Left lobe of liver (tissue), 2 donors: ENCODE measurements at places on chromosomes 4 and X. TPM values are rescaled to one million over a fixed set of nuclear protein-coding genes. Genes with fewer than 3 reads are reported as not detected.

GRCh38 chr4:120034913-120035312 is 31.7 kb downstream of the MAD2L1 start:
- DNase-seq: no peak

DNA sequence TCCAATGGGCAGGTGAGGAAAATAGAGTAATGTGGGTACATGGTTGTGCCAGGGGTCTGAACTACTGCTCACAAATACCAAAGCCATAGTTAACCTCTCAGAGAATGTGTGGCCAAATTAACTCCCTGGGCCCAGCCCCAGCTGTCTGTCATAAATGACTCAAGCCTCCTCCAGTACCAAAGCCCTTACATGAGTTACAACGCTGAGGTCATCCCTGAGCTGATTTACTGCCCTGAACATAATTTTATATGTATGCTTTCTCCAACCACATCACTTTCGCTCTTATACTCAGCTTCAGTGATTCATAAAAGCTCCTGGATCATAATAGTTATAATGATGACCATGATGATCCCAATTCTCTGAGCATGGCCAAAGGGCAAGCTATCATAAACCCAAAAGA is 283.9 kb downstream of the NKX6-1 start:
- no peak for DNase-seq

- no peak for DNase-seq
Measured at GRCh38 chr4:114208574-114209151, 229.2 kb upstream of the ARSJ start.

GRCh38 chr4:56653461-56654237 is 27.4 kb downstream of the HOPX start:
- DNase-seq: no peak

The KLHL15 gene
- total RNA-seq: 5.7 TPM

GRCh38 chrX:10216208-10216607 is 59.4 kb downstream of the CLCN4 start:
- DNase-seq: no peak

- DNase-seq: no peak
Measured at GRCh38 chrX:24202465-24203031, 53.0 kb downstream of the ZFX start.

- DNase-seq: no peak
Measured at GRCh38 chr4:24040811-24041210, 151.0 kb upstream of the PPARGC1A start.

DNA sequence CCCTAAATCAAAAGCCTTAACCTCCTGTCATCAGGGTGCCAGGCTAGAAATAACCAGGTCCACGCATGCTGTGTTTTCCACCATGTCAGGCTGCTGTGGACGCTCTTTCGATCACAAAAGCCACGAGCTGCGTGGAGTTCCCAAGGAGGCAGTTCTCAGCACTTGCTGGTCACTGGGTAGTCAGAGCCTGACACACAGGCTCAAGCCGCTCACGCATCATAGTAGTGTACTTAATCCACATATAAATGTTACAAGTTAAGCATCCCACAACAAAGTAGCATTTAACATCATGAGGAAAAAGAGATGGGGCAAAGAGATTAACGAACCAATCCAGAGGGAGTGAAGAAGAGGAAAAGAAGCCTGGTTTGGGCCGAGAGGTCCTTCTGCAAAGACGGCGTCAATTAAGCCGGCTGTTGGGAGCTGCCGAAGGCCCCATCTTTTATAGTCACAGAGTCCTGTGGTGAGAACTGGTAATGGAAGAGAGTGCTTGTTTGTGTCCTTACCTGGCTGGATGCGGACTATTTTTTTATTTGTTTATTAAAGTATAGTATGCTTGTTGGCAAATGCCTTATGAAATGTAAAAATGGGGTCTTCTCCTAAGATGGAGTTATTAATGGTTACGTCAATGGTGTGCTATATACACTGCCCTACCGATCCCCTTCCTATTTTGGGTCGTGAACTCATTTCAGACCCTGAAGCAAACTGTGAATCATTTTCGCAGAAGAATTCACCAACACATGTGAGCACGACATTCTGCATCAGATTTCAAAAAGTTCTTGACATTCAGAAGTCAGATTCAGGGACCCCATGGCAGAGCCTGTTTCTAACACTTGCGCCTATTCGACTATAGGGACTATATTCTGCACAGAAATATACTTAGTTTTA is 675 bp downstream of the PRIMPOL start:
- DNase-seq: no peak

GRCh38 chr4:101075536-101075935 is 271.8 kb downstream of the PPP3CA start:
- no peak for DNase-seq

- no peak for DNase-seq
Measured at GRCh38 chrX:149830192-149830873, 48.6 kb downstream of the MAGEA9 start.

DNA sequence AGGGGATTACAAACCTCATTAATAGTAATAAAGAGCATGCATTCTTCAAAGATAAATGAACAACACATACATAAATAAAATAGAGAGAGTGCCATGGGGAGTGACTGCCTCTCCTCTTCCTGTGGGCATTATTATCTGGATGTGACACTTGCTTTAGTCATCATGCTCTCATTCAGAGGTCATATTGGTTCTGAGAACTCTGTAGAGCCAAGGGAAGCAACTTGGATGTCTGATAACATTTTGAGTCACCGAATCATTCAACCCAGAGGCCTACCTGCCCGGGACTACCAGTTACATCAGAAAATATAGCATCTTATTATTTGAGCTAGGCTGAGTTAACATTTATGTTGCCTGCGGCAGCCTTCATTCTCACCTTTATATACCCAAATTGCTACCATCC is 489.5 kb downstream of the STIM2 start:
- no peak for DNase-seq

The TCEAL6 gene
- total RNA-seq: not detected

DNA sequence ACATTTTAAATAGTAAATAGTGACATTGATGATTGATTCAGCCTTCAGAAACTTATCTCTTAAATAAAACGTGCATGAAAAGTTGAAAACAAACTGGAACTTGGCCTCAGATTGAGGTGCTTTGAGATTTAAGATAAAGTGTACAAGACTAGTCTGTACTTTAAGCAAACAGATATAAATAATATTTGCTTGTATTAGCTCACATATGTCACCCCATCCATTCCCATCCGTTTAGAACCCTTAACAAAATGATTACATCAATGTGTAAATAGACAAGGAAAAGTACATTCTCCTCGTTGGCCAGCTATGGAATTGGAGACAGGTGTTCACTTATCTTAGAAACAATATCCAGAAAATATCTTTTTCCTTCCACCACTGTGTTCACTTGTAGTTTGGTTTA is 130.8 kb downstream of the BANK1 start:
- no peak for DNase-seq

DNA sequence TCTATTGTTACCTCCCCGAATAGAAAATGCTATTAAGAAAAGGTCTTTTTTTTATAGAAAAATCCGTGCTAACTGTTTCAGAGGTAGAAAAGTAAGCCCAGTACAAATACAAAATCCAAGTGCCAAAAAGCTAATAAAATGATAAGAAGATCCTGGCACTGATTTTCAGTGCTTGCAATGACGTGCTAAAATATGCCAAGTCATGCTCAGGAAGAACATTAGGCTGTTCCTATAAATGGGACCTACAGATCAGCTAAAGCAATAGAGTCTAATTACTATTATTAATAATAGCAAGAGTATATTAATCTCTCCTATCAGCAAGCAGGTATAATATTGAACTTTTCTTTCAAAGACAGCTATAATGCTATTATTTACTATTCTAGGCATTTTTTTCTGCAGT is 305.8 kb downstream of the PPARGC1A start:
- no peak for DNase-seq

The SPANXA2 gene
- not detected for total RNA-seq

DNA sequence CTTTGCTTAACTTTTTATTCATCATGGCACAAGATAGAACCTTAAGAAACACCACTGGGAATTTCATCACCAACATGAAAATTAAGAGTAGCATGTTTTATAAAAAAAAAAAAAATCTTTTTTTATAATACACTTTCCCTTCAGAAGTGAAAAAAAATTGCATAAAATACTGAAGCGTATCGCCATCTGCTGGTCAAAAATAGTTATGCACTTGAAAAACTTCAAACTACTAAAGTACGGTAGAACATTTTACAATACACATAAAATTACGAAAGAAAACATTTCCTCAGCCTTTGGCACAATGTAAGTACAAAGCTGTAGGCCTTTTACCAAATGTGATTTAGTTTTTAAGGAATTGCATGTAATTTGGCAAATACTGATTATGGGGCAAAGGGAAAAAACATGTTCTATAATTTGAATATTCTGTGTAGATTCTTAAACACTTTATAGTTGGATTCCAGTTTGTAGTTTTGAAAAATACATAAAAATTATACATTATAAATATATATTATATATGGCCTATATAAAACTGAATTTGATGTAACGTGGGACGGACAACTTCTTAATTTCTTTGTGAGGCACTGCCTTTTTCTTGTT is 26.5 kb downstream of the HCCS start:
- no peak for DNase-seq

DNA sequence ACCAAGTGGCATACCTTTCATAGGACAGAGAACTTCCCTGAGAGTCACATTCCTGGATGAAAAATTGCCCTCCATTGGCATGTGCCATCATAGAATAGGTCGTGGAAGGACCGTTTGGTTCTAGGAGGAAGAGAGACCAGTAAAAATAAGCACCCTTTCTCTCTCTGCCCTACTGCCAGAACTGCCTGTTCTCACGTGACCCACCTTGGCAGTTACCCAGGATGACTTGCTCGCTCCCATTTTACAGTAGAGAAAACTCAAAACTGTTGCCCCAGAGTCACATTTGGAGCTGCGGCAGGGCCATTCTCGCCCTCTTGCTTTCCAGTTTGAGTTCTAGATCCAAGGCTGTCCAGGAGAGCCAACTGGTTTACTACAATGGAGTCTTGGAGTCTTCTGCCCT is 1.1 kb upstream of the NLGN3 start:
- DNase-seq: no peak

- DNase-seq: no peak
Measured at GRCh38 chrX:152733261-152733975, at the start of the genes CSAG1 and MAGEA12. Gene CSAG1, minus strand, starts transcription at chrX:152733721. Its CDS starts 1,261 bp downstream, at chrX:152732460. Gene MAGEA12, plus strand, starts transcription at chrX:152733757. Its CDS starts 2,405 bp downstream, at chrX:152736162.

DNA sequence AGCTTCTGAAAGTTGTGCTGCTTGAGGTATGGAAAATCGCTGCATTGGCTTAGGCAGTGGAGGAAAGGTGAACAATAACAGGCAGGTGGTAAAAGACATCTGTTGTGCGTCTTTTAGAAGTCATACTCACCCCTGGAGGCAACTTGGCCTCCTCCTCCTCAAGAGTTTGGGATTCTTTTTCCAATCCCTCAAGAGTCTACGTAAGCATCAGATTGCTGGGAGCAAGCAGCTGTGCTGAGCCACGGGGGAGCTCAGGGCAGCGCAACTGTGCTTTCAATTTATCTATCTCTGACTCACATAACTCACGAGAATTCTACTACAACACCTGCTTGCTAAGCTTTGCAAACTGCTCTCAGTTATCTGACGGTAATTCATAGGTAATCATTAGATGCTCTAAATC is 6.4 kb upstream of the RBMX2 start:
- DNase-seq: no peak

DNA sequence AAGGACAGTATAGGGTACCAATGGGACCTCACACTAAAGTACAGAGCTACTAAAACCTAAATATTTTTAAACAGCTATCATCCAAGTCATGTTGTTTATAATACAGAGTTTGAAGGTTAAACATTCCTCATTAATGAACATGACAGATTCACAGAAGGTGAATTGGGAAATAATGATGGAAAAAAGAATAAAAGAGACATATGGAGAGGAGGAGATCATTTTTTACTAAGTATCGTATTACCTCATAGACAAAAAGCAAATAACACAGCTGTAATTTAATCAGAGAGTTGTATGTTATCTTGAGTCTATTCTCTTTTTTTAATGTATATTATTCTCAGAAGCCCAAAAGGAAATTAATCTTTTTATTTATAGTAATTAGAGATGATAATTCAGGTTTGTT is 7.9 kb downstream of the PLK4 start:
- DNase-seq: no peak

DNA sequence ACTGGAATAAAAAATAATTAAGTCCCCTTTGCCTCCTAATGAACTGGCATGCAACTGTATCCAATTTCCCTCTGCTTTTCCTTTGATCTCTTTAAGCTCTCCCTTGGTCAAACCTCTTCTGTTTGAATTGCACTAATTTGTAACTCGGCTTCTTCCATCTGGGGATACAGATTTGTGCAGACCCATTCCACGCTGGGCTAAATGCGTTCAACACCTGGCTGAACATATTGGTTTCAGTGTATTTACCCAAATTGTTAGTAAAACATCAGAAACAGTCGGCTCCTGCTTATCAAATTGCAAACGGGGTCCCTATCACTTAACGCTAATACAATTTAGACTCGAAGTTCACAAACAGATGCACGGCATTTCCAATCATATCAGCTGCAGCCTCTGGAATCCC is 124.9 kb upstream of the TAPT1 start:
- no peak for DNase-seq

GRCh38 chr4:138643827-138644226 is 371.8 kb upstream of the NOCT start:
- DNase-seq: no peak

The DCAF4L1 gene
- 0.13 TPM for total RNA-seq

The ADH1B gene
- total RNA-seq: 4,370 TPM

- DNase-seq: no peak
Measured at GRCh38 chr4:173182403-173182802, 13.8 kb downstream of the GALNT7 start.

- no peak for DNase-seq
Measured at GRCh38 chr4:110627977-110628662, 5.2 kb upstream of the PITX2 start.

- DNase-seq: no peak
Measured at GRCh38 chrX:135651647-135652295, 61.7 kb upstream of the CT45A1 start.

DNA sequence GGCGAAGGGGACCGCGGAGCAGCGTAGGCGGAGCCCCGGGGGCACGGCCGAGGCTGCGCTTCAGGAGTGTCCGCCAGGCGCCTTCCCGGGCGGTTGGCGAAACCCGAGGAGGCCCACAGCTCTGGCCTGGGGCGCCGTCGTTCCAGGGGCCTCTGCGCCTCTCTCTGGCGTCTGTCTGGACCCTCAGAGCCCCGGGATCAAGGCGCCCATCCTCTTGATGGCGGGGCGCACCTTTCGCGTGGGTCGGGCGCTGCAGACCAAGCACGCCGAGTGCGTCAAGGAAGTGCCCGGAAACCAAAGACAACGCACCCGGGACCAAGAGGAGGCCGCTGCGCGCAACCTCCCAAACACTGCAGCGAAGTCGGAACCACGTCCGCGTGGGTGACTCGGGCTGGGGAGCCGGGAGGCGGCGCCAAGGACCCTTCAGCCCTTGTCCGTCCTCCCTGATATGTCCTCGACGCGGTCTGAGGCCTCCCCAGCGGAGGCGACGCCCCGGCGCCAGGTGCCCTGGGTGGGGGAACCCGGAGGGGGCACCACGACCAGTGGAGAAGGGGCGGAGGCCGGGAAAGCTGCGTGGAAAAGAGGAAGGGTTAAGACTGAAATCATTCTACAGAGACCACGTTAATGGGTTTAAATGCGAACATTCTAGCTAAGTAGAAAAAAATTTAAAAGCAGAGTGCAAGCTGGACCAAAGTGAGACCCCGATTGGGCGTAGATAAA is 9.9 kb downstream of the HMX1 start:
- DNase-seq: no peak

The THAP6 gene
- 9.9 TPM for total RNA-seq

GRCh38 chrX:40177489-40177888 is 79.7 kb upstream of the BCOR start:
- DNase-seq: no peak

- DNase-seq: no peak
Measured at GRCh38 chr4:118985170-118986000, 96.7 kb downstream of the SYNPO2 start.

GRCh38 chr4:37680089-37680488 is 6.1 kb downstream of the RELL1 start:
- DNase-seq: no peak
